ENCODE measurements at places on chromosomes 1 and 21.
A peak's percentile ranks its signal among the peaks of the same experiment; 100 is the strongest.

DNA sequence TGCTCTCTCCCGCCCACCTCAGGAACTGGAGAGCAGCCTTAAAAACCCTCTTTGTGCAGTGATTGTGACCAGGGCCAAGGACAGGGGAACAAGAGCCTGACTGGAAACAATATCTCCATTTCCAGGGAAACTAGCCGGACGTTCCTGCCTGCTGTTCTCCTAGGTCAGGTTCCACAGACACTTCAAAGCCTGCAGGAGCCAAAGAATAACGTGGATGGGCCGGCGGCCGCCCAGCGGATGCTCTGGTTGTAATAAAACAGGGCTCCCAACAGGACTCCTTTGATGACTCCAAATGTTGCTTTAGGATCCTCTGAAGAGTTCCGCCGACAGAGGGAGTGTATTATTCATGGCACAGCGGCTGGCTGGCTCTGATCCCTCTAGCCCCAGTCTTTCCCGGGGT lies 162.2 kb downstream of the PLXNA2 start:
- DNase-seq: no peak

GRCh38 chr1:48756683-48757316 lies 19.9 kb downstream of the BEND5 start:
- no peak for DNase-seq

DNA sequence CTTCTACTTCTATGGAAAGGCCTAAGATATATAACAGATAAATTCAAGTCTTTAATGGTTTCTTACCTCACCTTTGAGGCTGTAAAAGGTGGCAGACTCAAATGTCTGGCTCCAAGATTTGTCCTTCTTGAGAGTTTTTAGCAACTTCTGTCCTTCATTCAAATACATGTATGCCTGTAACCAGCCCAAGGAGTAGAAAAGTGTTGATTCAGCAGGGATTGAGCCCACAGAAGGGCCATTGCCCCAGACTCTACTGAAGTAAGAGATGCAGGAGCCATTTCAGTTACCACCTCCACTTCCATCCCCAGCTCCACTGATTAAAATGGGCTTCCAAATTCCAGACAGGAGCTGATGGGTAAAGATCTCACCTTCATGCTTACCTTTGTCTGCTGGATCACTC lies 80.0 kb downstream of the ADCY10 start:
- DNase-seq: no peak

- DNase-seq: no peak
Measured at GRCh38 chr1:54806931-54807611, 5.9 kb upstream of the TTC22 start.

DNA sequence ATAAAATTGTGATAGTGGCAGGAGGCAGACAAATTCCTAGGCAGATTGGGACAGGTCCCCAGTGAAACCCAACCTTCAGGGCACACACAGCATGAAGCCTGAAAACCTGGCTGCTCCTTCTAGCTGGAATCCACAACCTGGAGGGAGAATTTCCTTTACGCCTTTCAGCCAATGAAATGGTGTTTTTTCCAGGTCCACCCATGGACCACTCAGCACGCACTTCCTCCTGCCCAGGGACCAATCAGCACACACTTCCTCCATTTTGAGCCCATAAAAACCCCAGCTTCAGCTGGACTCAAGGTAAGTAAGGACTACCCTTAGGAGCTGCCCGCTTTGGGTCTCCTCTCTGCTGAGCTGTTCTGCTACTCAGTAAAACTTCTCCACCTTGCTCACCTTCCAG lies 120.1 kb downstream of the AKT3 start:
- no peak for DNase-seq

DNA sequence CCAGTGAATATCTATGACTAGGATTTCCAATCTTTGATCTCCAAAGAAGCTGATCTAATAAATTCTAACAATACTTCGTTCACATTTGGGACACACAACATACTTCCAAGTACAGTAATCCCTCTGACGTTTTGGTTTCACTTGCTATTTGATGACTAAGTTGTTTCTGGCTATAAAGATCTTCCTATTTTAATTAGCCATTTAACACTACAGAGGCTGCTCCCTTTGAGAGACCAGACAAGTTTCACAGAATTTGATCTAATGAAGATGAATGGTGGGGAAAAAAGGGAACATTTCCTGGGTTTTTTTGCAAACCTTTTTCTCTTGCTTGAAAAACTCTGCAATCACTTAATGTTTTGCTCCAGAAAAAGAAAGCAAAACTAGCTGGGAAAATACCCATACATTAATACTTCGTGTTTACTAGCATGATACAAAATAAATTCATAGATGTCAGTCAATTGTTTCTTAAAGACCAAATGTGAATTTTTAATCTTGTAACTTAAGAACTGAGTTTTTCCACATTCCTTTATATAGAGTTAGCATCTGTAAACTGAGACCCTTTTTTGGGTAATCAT lies 28.0 kb upstream of the GLIS1 start:
- no peak for DNase-seq

DNA sequence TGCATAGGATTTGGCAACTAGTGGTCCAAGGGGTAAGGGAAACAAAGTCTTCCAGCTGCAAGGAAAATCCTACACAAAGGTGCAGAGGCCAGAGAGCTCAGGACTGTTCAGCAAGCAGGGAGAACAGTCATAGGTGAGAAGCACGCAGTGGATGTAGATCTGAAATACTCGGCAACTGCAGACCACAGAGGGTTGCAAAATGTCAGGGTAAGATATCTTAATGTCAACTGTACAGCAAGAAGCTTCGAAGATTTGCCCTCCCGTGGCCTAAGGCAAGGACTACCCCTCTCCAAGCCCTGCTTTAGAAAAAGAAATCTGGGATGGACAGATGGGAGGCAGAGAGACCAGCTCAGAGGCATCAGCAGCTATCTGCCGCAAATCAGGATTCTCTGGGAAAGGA lies 153.4 kb upstream of the IRF2BP2 start:
- no peak for DNase-seq

DNA sequence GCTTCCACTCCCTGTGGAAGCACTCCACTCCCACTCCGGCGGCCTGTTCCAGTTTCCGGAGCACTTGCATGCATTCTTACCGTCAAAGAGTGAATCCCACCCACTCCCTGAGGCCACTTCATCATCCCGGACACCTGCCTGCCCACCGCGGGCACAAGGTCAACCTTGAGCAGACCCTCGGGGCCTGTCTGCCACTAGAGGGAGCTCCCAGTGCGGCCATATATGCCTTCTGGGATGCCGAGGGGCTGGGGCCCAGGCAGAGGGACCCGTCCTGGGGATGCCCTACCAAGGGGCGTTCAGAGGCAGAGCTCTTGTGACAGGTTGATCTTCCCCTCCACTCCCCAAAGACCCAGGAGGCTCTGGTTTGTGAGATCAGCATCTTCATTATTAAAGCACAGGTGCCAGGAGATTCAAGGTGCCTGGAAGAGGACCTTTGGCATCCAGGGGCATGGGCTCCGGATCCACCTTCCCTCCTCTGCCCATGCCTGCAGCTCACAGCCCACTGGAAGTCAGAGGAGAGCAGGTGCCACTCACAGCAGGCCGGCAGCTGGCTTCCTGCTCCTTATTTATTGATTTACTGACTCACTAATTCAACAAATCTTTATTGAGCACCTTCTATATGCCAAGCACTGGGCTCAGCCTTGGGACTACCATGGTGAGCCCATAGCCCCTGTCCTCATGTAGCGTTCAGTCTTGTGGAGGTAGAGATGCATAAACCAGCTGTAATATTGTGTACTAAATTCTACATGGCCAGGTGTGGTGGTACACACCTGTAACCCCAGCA lies 47.3 kb downstream of the UBIAD1 start:
- peak; percentile 19 for DNase-seq

DNA sequence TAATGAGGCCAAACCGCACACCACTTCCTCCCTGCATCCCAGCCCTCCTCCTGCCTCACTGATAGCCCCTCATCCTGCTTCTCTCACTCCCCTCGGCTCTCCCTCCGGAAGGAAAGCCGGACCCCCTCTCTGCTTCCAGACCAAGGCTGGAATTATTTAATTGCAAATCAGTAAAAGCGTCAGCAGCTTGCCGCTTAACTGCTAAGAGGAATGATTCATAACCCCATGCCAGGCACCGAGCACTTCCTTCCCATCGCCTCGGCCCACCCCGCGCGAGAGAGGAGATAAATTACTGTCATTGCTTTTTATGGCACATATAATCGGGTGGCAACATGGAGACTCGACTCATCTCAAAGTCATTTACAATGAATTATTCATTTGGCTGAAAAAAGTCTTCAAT lies 77.3 kb downstream of the UBIAD1 start:
- no peak for DNase-seq

- no peak for DNase-seq
Measured at GRCh38 chr1:54289712-54290233, 89.8 kb downstream of the MRPL37 start.

- DNase-seq: no peak
Measured at GRCh38 chr21:38314558-38314957, 57.8 kb downstream of the KCNJ15 start.

DNA sequence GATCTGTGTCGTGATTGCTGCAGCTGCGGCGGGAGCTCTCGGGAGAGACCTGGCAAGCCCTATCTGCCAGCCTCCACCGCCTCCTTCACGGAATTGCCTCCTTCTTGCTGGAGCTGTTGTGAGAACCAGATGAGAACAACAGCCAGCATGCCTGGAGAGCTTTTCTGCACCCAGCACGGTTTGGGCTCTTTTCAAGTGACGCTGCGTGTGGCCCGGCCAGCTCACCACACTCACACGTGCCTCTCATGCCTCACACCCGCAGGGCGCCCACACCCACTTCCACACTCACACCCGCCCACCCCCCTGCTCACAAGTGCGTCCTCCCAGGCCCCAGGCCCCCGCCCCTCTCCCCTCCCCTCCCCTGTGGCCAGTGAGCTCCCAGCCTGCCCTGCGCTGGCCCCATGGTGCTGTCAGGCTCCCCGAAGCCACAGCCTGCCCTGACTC lies 135.7 kb upstream of the RUNX3 start:
- peak; percentile 4 for DNase-seq

DNA sequence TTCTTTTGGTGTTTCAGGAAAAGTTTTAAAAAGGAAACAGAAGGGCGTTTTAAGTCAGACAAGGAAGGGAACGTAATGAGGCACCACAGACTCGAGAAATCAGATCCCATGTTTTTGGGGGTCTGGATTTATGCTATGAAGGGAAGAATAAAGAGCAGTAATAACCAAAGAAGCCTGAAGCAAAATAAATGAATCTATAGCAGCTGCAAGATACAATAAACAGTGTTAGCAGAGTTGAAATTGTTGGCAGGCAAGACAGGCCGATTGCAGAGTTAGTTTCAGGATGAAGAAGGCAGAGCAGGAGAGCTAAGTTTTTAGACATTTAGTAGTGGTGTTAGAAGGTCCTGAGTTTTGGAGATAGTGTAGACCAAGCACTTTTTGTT lies 425 bp downstream of the DDR2 start:
- no peak for DNase-seq

- no peak for DNase-seq
Measured at GRCh38 chr1:230807561-230808280, 60.5 kb downstream of the CAPN9 start.

DNA sequence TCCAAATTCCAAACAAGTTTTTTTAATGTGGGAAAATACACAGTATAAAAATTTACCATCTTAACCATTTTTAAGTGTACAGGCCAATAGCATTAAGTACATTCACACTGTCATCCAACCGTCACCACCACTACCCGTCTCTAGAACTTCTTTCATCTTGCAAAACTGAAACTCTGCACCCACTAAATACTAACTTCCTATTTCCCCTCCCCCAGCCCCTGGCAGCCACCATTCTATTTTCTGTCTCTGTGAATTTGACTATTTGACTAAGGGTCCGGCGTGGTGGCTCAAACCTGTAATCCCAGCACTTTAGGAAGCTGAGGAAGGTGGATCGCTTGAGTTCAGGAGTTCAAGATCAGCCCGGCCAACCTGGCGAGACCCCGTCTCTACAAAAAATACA lies 36.1 kb downstream of the CLSTN1 start:
- peak; percentile 74 for DNase-seq

DNA sequence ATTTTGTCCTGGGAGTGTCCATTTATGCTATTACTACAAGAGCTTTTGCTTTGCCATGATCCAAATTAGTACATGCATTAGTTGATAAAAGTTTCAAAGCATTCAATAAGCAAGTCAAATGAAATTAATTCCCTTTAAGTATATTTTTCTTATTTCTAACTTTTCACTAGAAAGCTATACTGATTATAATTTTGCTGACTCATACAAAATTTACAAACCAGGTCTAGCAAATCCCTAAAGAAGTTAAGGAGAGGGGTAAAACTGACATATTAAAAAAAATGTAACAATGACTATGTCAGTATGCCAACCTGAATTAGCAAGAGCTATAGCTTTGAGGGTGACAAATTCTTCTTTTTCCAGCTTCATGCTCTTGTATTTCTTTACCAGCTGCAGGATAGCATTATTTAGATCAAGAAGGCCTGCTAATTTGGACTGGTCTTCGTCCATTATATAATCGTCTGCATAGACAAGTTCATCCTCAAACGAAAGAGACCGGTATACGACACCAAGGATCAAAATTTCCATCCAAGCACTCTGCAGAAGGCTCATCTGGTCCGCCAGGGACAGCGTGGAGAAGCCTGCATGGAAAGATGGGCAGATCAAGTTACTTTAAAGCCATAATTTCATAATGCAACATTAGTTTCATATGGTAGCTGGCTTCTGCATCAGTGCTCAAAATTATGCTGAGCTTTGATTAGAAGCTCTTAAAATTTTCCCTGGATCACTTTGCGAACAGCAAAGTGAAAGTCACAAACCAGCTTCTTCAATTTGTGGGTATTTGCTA lies 95.8 kb upstream of the USH2A start:
- DNase-seq: no peak

GRCh38 chr1:212587016-212587887 lies 21.3 kb upstream of the ATF3 start:
- no peak for DNase-seq

- DNase-seq: no peak
Measured at GRCh38 chr1:96882096-96882495, 160.5 kb downstream of the PTBP2 start.

DNA sequence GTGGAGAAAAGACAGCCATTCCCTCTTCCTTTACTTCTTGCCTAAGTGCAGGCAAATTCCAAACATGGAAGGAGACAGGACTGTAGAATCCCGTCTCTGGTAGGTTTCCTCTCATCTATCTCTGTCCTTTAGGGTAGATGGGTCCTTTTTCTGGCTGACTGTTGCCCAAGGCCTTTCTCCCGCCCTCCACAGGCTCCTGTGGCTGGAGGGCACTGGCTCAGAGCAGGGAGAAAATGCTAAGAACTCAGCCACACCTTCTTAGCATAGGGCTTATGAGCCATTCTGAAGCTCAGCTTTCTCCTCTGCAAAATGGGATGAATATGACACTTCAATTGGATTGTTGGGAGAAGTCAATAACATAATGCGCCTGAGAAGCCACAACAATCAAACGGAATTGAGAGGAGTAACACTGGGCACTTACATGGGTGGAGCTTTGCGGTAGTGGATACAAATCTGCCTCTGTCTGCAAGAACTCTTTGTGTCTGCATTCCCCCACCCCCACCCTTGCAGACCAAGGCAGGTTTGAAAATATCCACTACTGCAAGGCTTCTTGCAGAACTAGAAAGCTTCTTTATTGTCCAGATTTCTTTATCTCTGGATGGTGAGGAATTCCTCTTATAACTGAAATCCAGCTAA lies 94.7 kb downstream of the CSMD2 start:
- no peak for DNase-seq

DNA sequence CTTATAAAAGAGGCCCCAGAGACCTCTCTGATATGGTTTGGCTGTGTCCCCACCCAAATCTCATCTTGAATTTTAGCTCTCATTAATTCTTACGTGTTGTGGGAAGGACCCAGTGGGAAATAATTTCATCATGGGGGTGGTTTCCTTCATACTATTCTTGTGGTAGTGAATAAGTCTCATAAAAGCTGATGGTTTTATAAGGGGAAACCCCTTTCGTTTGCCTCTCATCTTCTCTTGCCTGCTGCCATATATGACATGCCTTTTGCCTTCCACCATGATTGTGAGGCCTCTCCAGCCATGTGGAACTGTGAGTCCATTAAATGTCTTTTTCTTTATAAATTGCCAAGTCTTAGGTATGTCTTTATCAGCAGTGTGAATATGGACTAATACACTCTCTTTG lies 22.5 kb upstream of the NEK7 start:
- DNase-seq: no peak
